ENCODE measurements at places on chromosomes 6 and 20.

- DNase-seq: no peak
Measured at GRCh38 chr6:33708516-33709204, 2.8 kb downstream of the UQCC2 start.

DNA sequence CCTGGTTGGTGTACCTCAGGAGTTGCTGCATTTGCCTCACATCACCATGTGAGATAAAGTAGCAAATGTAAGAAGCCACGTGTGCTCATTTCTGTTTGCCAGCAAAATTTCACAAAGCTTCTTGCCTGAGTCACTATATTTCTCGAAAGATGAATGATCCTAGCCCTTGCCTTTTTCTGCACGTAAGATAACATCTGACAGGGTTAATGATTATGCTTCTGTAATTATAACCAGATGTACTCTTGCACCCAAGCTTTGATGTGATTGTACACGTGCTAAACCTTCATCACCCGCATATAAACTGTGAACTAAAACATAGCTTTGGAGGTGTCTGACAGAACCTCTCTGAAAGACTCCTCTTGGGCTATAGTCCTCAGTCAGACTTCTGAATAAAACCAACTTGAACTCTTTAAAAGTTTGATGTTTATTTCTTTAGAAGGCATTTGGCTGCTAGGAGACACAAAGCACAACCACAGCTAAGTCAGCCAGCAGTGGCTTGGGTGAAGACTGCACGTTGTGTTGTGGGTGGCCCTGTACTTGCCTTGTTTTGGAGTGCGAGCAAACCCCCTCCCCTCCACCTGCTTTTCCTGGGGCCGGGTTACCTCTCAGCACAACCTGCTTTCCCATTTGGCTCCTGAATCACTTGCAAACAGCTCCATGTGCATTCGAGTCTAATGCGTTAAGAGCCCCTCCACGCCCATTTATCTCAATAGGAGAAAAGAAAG lies 19.3 kb downstream of the PROKR2 start:
- peak; percentile 15 for DNase-seq

DNA sequence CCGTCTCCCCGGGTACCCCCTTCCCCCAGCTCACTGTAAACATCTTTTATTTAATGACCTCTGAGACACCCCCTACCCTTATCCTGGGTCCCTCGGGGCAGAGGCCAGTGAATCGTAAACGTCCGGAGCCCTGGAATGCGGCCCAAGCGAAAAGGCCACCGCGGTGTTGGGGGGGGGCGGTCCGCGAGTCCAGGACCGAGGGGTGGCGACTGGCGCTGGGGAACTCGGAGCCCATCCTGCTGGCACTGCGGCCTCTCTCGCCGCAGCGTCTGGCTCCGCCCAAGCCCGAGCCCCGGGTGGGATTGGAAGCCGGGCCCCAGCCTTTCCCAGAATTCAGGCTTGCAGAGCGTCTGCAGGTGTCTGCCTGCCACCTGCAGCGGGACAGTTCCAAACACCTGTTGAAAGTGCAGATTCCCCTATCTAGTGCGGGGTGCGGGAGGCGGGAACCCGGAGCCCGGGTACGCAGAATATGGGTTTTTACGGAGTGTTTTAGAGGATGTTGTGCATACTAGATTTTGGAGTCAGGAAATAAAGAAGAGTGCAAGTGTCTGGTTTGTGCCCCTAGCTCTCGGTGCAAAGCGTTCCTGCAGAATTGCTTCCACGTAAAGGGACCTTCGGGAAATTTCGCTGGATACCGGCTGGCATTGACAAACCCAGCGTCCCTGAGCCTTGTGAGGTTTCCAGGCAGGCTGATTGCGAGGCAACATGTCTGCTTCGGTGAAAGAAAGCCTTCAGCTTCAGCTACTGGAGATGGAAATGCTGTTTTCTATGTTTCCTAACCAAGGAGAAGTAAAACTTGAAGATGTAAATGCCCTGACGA lies 800 bp downstream of the RWDD2A start:
- peak; percentile 21 for DNase-seq

GRCh38 chr6:144582939-144583613 lies 297.9 kb downstream of the UTRN start:
- no peak for DNase-seq

DNA sequence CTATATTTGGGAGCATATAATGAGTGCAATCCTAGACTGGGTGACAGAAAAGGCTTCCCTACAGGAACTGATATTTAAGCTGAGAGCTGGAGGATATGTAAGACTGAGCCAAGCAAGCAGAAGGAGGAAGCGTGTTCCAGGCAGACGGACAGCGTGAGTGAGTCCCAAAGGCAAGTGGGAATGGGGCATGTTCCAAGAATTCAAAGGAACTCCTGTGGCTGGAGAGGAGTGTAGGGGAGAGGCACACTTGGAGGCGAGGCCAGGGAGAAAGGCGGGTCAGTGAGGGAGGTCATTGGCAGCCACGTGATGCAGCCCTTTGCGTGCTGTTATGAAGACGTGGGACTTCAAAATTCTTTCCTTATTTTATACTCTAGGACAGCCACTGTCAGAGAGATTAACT lies 27.9 kb upstream of the SGK1 start:
- DNase-seq: no peak

DNA sequence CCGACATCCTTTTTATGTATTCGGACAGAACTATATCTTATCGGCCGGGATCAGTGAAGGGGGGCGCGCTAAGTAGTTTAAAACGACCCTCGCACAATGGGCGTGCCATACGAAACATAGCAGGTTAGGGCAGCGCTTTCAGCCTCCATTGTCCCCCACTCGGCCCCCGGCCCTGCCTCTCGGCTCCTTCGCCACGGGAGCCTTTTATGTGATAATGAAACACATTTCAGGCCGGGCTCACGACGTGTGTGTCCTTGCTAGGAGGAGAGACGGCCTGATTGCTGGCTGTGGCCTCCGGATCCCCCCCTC lies 5.3 kb downstream of the FOXA2 start:
- no peak for DNase-seq

GRCh38 chr20:61205769-61206168 lies 46.3 kb upstream of the CDH4 start:
- DNase-seq: no peak

DNA sequence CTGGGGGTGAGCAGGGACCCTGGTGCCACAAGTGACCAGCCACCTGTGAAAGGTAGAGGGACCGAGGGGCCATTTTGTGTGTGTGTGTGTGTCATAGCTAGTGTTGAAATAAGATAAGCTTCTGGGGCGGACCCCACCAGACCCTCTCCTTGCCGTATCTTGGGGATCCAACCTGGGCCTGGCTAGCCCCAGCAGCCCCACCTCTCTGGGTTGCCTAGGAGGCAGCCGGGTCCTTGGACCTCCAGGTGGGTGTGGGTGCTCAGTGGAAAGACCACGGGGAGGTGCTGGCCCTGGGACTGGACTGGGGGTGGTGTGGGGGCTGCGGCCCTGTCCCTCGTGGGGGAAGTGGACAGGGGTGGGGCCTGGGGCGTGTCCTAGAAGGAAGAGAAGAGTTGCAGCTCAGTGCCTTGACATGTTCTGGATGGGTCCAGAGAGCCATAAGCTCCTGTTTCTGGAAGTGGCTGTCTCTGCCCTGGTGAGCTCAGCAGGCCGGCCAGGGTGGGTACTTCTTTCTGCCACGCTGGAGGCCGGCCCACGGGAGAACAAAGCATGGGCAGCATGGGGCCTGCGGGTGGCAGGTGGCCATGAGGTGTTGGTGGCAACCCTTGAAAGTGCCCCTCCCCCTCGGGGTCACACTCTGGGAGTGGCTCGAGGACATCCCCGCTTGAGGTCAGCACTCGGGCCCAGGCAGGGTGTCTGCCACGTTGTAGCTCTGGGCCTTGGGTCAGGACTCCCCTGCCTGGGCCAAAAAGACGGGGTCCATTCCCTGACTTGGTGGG lies 8.4 kb downstream of the RBBP8NL start:
- no peak for DNase-seq

DNA sequence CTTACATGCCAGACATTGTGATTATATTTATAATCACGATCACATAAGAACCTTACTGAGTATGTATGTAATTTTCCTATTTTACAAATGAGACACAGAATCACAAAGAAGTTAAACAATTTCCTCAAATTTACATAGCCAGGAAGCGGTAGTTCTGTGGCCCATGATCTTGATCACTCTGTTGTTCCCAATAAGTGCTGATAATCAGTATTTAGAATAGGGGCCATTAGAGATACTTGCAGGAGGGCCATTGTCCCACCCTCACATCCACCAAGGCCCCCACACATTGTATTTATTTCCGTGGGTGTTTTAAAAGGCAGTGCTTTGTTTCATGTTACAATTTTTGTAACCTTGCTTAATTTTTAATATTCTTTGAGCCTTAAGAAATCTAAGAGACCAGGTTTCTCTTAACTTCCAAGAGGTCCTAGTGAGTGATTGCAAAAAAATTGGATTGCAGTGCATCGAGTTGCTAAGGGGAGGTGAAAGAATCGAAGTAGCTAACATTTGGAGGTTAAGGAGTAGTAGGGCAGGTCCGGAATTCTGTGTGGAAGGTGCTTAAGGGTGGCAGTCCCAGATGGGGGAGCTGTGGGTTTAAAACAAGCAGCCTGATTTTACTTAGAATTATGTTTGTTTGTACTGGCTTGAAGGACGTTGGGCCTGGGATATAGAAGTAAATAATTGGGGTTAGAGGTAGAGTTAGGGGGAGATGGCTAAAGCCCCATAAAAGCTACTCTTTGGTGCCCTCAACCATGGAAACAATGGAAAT lies 339.4 kb downstream of the CDKAL1 start:
- peak; percentile 21 for DNase-seq

DNA sequence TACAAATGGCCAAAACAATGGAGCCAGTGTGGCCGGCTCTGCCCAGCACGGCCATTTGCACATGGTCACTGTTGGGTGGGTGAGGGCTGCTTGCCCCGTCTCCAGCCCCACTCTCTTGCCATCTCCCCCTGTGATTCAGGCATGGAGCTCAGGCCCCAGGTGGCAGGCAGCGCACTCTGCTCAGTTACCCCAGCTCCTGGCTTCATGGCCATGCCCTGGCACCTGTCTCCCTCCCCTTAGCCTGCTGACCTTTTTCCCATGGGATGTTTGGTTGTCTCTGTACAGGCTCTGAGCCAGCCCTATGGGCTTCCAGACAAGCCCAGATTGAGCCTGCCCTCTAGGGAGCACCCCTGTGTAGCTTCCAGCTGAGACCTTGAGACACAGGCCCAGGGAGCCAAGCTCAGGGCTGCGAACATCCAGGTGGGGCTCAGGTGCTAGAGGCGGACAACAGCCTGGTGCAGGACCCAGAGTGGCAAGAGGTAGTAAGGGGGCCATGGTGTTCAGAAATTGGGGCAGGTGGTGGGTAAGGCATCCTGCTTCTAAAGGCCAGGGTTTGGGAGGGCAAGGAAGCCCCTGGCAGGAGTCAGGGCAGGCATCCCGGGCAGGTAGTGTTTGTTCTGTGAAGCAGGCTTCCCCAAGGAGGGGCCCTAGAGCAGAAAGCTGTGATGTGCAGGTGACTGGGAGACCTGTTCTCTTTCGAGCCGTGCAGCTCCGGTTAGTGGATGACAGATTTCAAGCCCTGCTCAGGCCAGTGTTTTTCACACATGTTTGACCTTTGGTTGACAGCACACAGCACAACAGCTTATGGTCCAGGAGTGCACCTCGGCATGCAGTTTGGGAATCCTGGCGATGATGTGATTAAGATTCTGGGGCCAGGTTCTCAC lies 17.7 kb downstream of the SYNJ2 start:
- no peak for DNase-seq

DNA sequence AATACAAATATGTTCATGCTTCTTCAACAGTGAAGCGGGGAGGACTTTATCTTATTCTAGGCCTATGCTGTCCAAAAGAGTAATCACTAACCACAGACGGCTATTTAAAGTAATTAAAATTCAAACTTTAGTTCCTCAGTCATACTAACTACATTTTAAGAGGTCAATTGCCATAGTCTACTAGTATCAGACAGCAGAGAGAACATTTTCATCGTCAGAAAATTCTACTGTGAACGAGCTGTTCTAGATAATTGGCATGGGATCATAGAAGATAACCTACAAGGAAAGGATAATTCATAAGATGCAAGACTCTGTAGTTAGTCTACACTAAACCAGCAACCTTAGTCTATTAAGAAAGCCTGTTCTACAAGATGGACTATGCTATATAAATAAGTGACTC lies 44.4 kb downstream of the PRKN start:
- DNase-seq: no peak

GRCh38 chr6:104603108-104603745 lies 256.5 kb downstream of the HACE1 start:
- DNase-seq: no peak

DNA sequence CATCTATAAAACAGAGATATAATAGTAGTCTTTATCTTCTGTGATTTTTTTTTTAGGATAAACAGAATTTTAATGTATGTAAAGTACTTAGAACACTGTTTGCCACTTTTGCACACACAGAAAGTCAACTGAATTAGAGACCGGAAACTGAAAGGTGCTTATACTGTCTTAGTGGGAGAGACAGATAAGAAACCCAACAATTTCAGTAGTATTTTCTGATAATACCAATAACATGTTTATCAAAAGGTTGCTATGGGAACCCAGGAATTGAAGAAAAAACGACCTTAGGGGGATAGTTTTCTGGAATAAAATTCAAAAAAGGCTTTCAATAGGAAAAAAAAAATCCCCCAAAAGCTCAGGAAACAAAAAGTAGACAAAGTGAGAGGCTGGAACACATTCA lies 138.6 kb downstream of the BCKDHB start:
- DNase-seq: no peak

- peak; percentile 3 for DNase-seq
Measured at GRCh38 chr6:87541744-87542143, 48.0 kb downstream of the RARS2 start.

DNA sequence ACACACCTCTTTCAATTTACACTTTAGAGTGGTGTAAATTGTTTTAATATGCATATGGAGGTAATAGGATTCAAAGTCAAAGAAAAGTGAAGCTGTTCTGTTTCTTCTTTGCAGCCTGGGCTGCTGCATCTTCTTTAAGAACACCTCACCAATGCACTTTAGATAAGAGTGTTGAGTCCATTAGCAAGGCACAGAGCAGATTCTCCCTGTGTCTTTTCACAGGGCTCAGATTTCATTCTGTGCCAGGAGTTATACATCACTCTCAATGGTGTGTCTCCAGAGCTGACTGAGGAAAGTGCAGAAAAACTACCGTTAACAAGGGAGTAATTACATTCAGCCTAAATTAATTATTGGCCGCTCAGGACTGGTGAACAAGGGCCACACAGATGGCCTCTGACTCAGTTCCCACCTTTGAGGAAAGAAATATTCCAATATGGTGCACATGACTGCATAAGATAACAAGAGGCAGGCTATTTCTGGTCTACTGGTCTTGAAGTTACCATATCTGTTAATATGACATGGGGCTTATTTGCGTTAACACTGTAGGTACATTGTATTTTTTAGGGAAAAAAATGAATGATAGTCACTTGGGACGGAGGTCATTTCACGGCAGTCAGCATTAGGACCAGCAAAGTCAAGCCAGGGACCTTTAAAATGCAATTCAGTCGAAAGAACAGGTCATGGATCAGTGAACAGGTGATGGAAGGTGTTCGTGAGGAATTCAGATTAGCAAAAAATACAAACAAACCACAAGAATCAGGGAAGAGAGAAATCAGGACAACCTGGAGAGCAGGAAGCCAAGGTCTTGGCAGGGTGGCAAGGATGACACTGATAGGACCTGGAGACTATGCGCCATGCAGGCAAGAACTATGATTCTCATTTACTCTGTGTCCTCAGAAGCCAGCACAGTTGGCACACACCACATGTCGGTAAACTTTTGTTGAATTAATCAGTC lies 203.7 kb downstream of the TBX18 start:
- DNase-seq: no peak

GRCh38 chr20:61529354-61529753 lies 277.3 kb downstream of the CDH4 start:
- DNase-seq: peak; percentile 55
